Memory B cell (primary cell): ENCODE measurements at places on chromosomes 6 and 20.

GRCh38 chr6:75830959-75831885 is 82.2 kb downstream of the MYO6 start:
- H3K27me3 ChIP-seq, result no peaks in the 10 kb centered on the region
- H3K4me3 ChIP-seq, result no peak overlapping the region
- DNase-seq, result no peak
- no peaks in the 10 kb centered on the region for H3K4me1 ChIP-seq
- no peak overlapping the region for H3K27ac ChIP-seq

GRCh38 chr6:89662659-89663223 is 24.2 kb upstream of the LYRM2 start:
- no peaks in the 10 kb centered on the region for H3K27me3 ChIP-seq
- no peak overlapping the region for H3K4me3 ChIP-seq
- peak overlapping the region; percentile 43 for H3K27ac ChIP-seq
- H3K36me3 ChIP-seq, result peaks cover 30% of the 10 kb centered on the region
- DNase-seq, result no peak
- no peaks in the 10 kb centered on the region for H3K4me1 ChIP-seq

DNA sequence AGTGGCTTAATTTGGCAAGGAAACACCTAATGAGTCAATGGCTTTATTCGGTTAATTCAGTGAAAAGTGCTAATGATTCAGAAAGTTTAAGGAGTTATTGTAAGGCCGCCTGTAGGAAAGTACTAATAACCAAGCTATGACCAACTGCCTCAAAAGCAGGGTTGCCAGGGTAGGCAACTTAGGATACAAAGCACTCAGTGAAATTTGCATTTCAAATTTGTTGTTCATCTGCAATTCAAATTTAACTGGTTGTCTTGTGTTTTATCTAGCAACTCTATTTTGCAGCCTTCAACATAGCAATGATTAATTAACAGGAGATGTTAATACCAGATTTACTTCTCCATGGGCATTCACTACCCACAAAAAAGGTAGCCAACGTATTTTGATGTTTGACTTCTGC is 412.3 kb downstream of the PRKN start:
- H3K4me3 ChIP-seq, result no peak overlapping the region
- H3K4me1 ChIP-seq, result no peaks in the 10 kb centered on the region
- H3K27me3 ChIP-seq, result peaks cover 3% of the 10 kb centered on the region
- no peaks in the 10 kb centered on the region for H3K36me3 ChIP-seq
- H3K27ac ChIP-seq, result no peak overlapping the region
- DNase-seq, result no peak

DNA sequence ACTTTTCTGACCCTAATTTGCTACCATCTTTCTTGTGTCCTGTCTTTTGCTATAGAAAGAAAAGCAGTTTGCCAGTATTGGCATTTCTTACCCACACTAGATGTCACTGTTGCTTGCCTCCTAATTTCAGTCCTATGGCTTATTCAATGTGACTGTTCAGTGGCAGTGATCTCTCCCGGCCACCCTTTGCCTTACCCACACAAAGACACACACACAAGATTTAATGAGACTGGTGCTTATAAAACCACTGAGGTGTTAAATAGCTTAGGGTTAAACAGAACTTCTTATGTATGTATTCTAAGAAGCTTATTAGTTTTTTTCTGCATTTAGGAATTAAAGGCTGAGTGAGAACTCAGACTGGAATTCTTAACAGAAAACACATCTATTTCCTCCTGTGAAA is 233.6 kb upstream of the ASCC3 start:
- H3K27me3 ChIP-seq, result no peaks in the 10 kb centered on the region
- H3K4me1 ChIP-seq, result no peaks in the 10 kb centered on the region
- no peak overlapping the region for H3K4me3 ChIP-seq
- no peak for DNase-seq

DNA sequence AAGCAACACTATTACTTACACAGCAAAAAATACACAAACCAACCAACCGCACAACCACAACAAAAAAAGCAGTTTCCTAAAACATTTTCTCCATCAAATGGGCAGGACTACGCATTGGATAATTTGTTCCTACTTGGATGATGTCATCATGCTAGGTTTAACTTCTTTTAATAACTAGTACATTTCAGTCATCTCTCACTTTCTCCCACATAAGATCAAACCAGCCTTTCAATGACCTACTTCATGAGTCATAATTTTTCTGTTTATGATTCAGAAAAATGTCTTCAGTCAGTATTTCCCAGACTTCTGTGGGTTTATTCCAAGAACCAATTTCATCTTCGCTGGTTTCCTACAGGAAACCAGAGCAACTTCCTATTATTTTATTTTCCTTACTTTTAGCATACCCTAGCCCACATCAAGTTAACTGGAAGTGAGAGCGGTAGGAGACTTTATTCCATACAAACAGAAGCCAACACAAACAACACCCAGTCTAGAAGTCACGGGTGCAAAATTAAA is 134.2 kb downstream of the GMDS start:
- peaks cover 8% of the 10 kb centered on the region for H3K4me1 ChIP-seq
- peak overlapping the region; percentile 3 for H3K27ac ChIP-seq
- no peaks in the 10 kb centered on the region for H3K27me3 ChIP-seq

DNA sequence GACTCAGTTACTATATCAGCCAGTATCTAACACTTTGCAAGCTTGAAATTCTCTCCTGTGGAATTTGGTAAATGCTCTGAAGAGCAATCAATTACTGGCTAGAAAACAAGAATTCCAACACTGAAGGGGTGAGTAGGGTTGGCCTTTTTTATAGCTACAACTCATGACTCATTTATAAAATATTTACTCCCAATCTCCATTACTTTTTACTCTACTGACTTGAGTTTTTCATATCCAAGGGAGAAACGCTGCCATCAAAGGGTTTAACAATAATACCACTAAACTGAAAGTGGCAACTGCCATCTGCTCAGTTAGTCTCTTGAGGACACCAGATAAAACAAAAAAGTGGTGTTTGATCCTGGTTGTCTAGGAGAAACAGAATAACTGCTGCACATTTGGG is 203.1 kb downstream of the UBE3D start:
- no peaks in the 10 kb centered on the region for H3K4me1 ChIP-seq
- H3K36me3 ChIP-seq, result no peaks in the 10 kb centered on the region
- H3K27ac ChIP-seq, result no peak overlapping the region

GRCh38 chr6:124881898-124882578 is 80.2 kb upstream of the RNF217 start:
- no peaks in the 10 kb centered on the region for H3K27me3 ChIP-seq
- no peaks in the 10 kb centered on the region for H3K4me1 ChIP-seq
- H3K4me3 ChIP-seq, result no peak overlapping the region
- H3K27ac ChIP-seq, result no peak overlapping the region
- no peak for DNase-seq

DNA sequence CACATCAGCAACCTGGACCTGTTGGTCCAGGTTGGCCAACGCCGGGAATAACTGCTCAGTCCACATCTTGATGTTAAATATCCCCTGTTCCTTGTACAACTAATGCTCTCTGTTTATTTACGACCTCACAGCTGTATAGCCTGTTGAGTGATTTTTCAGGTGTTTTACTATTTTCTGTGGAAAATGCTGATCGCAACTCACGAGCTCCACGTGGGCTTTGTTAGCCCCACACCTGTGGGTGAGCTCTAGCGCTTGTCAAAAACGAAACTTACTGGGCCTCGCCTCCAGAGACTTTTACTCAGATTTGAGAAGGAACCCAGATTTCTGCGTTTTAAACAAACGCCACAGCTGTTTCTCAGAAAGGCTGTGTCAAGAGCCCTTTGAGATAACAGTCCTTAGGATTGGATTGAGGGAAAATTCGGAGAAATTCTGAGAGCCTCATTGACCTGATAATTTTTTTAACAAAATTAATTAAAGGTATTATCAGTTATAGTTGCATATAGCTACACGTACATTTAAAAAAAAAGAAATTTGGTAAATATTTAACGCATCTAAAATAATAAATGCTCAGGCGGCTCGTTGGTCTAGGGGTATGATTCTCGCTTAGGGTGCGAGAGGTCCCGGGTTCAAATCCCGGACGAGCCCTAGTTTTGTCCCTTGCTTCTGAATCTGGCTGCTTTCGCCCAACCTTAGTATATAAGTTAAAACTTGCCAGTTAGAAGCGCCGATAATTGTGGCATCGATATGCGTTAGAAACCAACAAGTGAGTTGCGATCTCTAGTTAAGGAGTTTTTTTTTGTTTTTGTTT is 16.7 kb downstream of the HMGN4 start:
- no peak for DNase-seq
- H3K27ac ChIP-seq, result no peak overlapping the region
- H3K27me3 ChIP-seq, result no peaks in the 10 kb centered on the region
- H3K4me3 ChIP-seq, result peak overlapping the region; percentile 81
- H3K4me1 ChIP-seq, result peaks cover 17% of the 10 kb centered on the region
- H3K36me3 ChIP-seq, result no peaks in the 10 kb centered on the region

GRCh38 chr6:6317825-6318733 is 2.4 kb downstream of the F13A1 start:
- H3K4me3 ChIP-seq, result no peak overlapping the region
- no peaks in the 10 kb centered on the region for H3K36me3 ChIP-seq
- no peak overlapping the region for H3K27ac ChIP-seq
- H3K27me3 ChIP-seq, result peaks cover 36% of the 10 kb centered on the region

DNA sequence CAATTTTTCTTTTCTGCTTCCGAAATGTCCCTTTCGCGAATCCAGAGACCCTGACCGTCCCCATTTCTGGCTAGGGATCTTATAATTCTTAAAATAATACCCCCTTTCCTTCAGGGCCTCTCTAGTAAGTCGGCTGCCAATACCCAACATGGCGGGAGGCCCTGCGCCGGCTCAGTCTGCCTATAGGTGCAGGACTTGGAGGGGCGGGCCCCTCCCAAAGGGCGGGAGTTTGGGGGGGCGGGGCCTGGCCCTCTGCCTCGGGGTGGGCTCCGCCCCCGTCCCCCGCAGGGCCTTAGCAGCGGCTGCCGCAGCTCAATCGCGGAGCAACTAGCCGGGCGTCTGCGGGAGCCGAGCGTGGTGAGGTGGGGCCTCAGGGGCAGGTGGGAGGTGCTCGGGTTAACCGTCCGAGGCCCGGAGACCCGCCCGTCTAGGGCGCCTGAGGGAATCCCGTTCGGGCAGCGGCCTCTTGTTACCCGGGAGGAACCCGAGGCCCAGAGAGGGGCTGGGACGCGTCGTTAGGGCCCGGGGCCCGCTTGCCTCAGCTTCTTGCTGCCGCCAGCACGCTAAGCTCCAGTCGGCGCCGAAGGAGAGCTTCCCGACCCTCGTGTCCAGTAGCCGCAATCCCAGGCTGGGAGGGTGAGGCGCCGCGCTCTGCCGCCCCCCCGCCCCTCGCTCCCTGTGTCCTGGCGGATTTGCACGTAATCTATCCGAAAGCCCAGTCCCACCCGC is at the start of gene CEP250:
TSS of gene CEP250 (plus strand) at position 718 of the 729 bp plus-strand sequence. CDS start 6,770 bp downstream, outside the sequence.
- H3K27ac ChIP-seq, result peak within 1 kb of the TSS; percentile 95
- peak; percentile 86 for DNase-seq
- H3K36me3 ChIP-seq, result no peaks in the 10 kb centered on the region
- H3K4me1 ChIP-seq, result peaks cover 2% of the 10 kb centered on the region
- no peaks in the 10 kb centered on the region for H3K27me3 ChIP-seq

- peaks cover 13% of the 10 kb centered on the region for H3K4me1 ChIP-seq
- peaks cover 1% of the 10 kb centered on the region for H3K36me3 ChIP-seq
- peaks cover 3% of the 10 kb centered on the region for H3K27me3 ChIP-seq
- no peak overlapping the region for H3K4me3 ChIP-seq
Measured at GRCh38 chr6:7960848-7961247, 50.3 kb upstream of the TXNDC5 start.

DNA sequence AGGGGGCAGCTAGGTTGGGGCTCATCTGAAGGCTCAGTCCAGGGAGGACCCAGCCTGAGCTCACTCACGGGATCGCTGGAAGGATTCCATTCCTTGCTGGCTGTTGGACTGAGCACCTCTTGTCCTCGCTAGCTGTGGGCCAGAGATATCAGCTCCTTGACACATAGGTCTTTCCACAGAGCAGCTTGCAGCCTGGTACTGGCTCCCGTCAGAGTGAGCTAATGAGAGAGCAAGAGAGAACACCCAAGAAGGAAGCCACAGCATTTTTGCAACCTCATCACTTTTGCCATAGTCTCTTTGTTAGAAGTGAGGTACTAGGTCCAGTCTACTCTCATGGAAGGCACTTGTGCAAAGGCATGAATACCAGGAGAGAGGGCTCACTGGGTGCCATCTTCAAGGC is 179.9 kb downstream of the CDC5L start:
- H3K4me1 ChIP-seq, result no peaks in the 10 kb centered on the region
- peaks cover 11% of the 10 kb centered on the region for H3K27me3 ChIP-seq
- no peak for DNase-seq

GRCh38 chr6:119138906-119139541 is 60.6 kb upstream of the FAM184A start:
- no peak overlapping the region for H3K27ac ChIP-seq
- no peak overlapping the region for H3K4me3 ChIP-seq
- no peaks in the 10 kb centered on the region for H3K36me3 ChIP-seq
- DNase-seq, result no peak
- H3K27me3 ChIP-seq, result peaks cover 2% of the 10 kb centered on the region

DNA sequence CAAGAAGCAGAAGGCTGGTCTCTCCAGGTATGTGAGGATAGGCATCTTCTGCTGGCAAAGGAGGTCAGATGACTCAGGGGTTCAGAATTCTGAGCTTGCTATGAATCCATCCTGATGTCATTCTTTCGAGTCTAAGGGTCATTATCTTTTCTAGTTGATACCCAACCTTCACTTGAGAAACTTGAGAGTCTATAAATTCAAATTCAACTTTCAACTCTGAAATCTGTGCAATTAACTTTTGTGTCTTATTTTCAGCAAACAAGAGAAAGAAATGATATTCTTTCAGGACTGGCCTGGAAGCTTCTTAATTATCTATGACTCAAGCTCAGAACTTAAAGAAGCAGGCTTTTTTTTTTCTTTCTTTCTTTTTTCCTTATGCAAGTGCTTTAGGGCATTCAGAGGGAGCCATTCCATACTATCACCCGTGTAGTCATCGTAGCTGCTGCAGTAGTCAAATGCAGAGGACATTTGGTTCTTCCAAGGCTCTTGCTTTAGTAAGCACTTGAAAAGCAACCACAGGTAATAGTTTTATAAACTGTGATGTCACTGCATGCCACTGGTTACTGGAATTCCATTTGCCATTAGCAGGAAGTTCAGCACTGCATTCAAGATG is 93.0 kb downstream of the ADTRP start:
- H3K36me3 ChIP-seq, result no peaks in the 10 kb centered on the region
- no peak overlapping the region for H3K4me3 ChIP-seq
- no peak for DNase-seq
- peaks cover 11% of the 10 kb centered on the region for H3K27me3 ChIP-seq
- H3K4me1 ChIP-seq, result no peaks in the 10 kb centered on the region
- H3K27ac ChIP-seq, result no peak overlapping the region
